Mesenteric fat pad (tissue), 1 donor: ENCODE measurements at places on chromosomes 6 and 20. TPM values are rescaled to one million over a fixed set of nuclear protein-coding genes. Genes with fewer than 3 reads are reported as not detected.

DNA sequence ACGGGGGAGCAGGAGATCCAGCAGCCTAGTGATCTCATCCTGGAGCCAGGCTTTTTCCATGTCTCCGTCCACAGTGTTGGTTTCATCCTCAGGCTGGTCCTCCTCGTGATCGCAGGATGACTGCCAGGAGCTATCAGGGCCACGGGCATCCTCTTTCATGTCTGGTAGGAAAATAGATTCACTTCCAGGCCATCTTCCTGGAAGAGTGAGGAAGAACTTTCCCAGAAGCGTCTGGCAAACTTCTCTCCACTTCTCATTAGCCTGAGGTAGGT is 15.3 kb upstream of the SLC9A8 start:
- DNase-seq = no peak

GRCh38 chr20:58550275-58551059 is 35.3 kb upstream of the APCDD1L start:
- DNase-seq = no peak

GRCh38 chr20:55266361-55266760 is 739.0 kb downstream of the CBLN4 start:
- no peak for DNase-seq

GRCh38 chr6:169780571-169781091 is 29.2 kb downstream of the ERMARD start:
- DNase-seq = peak; percentile 88

- no peak for DNase-seq
Observed at GRCh38 chr20:51608061-51608460, 65.5 kb upstream of the NFATC2 start.

DNA sequence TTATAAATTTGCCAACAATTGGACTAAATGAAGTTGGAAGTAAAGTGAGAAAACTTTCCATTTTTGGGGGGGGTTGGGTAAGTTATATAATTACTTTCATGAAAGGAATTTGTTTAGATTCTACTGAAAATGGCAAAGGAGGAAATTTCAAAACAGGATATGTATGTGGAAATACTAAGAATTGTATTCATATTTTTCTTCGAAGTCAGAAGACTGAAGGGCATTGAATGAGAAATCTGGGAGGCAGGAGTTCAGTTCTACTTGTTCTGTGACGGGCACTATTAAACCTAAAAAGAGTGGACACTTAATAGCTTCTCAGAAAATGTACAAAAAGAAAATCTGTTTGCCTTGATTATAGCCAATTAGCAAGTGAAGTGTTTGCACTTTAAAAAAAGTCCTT is 114.7 kb downstream of the PRIM2 start:
- DNase-seq = no peak

- DNase-seq = no peak
Observed at GRCh38 chr20:49691818-49692568, 21.7 kb downstream of the B4GALT5 start.

DNA sequence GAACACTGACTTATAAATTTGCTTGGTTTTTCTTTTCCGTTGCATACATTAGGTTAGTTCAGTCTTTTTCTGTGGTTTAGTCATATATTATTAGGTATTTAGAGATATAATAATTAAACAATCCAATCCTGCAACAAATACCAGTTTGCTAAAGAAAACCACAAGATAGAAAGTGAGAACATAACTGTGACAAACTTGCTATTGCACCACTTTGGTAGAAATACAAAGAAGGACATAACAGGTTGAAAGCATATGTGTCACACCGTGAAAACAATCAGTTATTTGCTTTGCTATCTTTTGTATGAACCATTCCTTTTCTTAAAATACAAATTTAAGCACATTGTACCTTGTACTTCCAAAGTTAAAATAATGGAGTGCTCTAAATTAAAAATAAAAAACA is 42.0 kb upstream of the KCNQ5 start:
- DNase-seq = no peak

GRCh38 chr6:43383021-43383667 is 13.7 kb upstream of the ZNF318 start:
- DNase-seq = no peak

DNA sequence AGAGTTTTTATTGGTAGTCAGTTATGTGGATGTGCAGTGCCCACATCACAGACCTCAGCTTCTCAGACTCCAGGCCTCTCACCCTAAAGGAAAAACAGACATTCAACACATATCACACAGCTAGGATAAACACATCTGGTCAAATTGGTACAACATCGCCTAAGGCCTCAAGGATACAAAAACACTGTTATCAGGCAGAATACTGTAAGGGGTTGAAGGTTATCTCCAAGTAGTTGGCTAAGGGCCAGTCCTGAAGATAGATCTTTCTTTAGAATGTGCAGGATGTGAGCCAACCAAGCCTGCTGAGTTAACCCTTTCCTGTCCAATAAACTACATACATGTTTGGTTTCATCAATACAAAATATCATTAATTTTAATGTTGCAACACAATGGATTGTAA is 308.4 kb upstream of the GJE1 start:
- no peak for DNase-seq

DNA sequence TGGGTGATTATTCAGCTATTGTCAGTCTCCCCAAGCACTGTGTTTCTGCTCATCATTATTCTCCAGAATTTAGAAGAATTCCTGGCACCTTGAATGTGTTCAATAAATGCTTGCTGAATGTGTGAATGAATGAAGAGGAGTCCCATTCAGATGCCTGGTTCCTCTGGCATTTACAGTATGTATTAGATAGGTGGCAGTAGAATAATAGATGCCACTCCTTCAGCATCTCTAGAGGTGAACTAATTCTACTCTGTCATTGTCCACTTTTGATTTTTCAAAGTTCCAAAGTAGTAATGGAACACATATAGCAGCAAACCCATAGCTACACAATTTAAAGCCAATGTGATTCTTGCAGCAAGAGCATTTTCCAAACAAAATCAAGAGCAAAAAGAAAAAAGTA is 118.9 kb upstream of the CEP162 start:
- DNase-seq = no peak

- no peak for DNase-seq
Observed at GRCh38 chr6:138089325-138089724, 17.9 kb downstream of the PERP start.

- DNase-seq = no peak
Observed at GRCh38 chr6:133992992-133993680, 40.1 kb downstream of the TBPL1 start.

DNA sequence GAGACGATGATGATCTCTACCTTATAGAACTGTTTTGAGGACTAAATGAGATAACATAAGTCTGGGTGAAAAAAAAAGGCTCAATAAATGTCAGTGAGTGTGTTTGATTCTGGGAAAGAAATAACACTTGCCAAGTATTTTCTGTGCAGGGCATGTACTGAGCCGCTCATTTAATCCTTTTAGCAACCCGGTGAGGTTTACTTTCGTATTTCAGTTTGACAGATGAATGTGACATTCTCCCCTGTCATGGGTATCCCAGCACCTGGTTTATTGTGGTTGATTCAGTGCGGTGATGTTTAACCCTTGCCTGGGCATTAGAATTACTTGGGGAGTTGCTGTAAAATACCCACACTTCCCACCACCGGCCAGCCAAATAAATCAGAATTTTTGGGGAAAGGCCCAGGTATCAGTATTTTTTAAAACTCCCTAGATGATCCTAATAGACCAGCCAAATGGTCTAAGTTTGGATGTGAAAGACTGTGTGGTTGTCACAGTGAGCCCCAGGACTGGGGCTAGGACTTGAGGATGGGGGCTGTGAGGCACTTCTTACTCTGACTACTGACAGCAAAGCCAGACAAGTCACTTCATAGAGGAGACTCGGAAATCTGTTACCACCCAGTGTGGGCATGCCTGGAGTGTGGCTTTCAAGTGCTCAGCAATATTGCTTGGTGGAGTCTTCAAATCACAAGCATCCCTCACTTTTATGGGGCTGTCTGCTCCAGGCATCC is 100.2 kb upstream of the KCNG1 start:
- peak; percentile 12 for DNase-seq

DNA sequence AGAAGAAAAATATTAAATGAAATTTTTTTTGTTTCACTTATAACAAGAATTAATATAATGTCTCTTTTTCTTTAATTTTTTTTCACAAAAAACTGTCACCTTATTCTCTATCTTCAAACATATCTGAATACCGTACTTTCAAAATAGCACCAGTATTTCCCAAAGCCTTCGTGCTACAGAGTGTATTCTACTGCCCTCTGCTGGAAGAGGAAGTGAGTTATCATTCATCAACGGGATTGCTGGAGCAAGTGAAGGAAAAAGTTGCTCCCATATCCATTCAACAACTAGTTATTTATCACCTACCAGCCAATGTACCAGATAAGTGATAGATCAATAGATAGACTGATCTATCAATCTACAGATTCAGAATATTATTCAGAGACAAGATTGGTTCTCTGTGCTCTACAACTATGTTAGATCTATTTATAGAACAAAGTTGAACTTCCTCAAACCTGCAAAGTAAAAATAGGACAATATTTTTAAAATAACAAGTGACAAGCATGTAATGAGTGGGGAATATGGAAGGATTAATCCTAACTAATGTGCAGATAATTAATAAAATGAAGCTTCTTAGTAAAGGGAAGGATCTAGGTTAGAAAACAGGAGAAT is 26.7 kb upstream of the TFAP2B start:
- no peak for DNase-seq

DNA sequence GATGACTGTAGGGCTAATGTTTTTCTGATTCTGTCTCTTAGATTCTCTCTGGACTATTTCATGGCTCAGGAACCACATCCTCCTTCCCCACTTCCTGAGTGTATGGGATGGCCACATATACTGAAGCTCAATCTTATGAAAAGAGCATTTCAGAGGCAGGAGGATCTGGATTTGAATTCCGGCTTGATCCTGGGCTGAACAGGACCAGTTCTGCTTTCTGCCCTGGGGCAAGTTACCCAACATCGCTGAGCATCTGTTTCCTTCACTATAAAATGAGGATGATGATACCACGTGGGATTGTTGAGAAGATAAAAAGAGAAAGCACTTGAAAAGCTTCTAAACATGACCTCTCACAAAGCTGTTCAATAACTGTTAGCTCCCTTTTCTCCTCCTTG is 168.4 kb upstream of the TNFAIP3 start:
- no peak for DNase-seq

DNA sequence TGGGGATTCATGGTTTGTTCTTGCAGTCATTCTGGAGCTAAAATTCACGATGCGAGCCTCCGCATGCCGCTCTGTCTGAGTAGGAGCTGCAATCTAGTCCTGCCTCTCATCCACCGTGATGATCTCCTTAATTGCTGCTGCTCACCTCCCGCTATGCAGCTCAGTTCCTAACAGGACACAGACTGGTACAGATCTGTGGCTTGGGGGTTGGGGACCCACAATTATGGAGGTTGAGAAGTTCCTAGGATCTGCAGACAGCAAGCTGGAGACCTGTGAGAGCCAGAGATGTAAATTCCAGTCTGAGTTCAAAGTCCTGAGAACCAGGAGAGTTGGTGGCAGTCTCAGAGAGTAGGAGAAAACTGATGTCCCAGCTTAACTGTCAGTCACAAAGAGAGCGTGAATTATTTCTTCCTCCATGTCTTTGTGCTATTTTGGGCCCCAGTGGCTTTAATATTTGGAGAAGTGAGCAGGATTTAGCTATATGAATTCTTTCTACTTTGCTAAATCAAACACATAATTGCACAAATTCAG is 378.7 kb upstream of the MAN1A1 start:
- no peak for DNase-seq

GRCh38 chr6:6407071-6407741 is 86.7 kb upstream of the F13A1 start:
- DNase-seq = no peak

GRCh38 chr6:33108307-33108706 is 32.5 kb downstream of the HLA-DPB1 start:
- no peak for DNase-seq

GRCh38 chr6:152160346-152160745 is 352.9 kb downstream of the ESR1 start:
- DNase-seq = no peak

DNA sequence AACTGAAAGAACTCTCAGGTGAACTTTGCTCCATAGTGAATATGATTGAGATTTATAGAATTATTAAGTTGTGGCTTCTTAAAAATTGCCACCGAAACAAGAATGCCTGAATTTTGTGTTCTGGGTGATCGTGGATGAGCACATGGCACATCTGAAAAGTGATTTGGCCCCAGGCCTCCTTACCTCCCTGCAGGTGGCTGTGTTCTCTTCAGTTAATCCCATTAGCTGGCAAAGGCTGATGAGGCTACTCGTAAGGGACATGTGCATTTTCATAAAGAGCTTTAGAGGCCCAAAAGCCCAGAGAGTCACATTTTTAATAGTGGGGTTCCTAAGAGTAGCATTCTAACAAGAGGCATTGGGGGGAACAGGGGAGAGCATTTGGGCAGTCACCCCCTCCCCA is 22.6 kb downstream of the GNAS start:
- no peak for DNase-seq

GRCh38 chr6:96942676-96943075 is 18.1 kb downstream of the KLHL32 start:
- no peak for DNase-seq

GRCh38 chr20:61045876-61046585 is 206.0 kb upstream of the CDH4 start:
- peak; percentile 97 for DNase-seq

NKAIN4 gene
- not detected for total RNA-seq

CCDC170 gene
- 2.4 TPM for total RNA-seq

PRKN gene
- total RNA-seq = 10.1 TPM

EEF1A2 gene
- total RNA-seq = 1.2 TPM

SEMG1 gene
- not detected for total RNA-seq

PARD6B gene
- 2.0 TPM for total RNA-seq

MAP7 gene
- total RNA-seq = 5.2 TPM

RBL1 gene
- 5.3 TPM for total RNA-seq

NKX2-4 gene
- not detected for total RNA-seq

RHAG gene
- not detected for total RNA-seq

NR2E1 gene
- total RNA-seq = not detected

WFDC2 gene
- not detected for total RNA-seq

ZSCAN23 gene
- total RNA-seq = 1.5 TPM

MAFB gene
- 86.0 TPM for total RNA-seq

TRIM31 gene
- total RNA-seq = not detected

FRS3 gene
- total RNA-seq = 3.4 TPM

C6orf52 gene
- total RNA-seq = 1.1 TPM

APMAP gene
- total RNA-seq = 166 TPM
